ENCODE measurements at places on chromosomes 4 and X.

DNA sequence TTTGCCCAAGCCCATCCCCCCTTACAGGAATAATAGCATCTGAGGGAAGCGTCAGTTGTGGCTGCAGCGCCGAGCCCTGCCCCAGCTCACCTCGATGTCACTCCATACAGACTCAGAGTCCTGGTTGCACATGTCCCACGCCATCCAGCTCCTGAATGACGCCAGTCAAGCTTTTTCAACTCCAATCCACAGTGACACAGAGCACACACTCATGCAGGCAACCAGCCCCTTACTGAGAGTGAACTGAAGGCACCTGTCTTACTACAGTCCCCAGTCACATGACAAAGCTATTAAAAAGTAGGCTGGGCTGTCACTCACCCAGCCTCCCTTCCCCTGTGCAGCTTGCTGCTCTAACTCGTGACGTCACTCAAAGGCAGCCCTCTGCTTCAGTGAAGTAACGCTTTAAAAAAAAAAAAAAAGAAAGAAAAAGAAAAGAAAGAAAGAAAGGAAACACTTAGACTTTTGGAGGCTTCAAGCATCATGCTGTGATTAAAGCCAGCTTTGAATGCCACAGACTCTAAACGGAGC is at the start of gene PPARGC1A:
Gene PPARGC1A, minus strand, starts transcription at position 234 of the 528 bp plus-strand sequence. Its CDS starts 90 bp downstream, at position 144.
- no peak for DNase-seq

DNA sequence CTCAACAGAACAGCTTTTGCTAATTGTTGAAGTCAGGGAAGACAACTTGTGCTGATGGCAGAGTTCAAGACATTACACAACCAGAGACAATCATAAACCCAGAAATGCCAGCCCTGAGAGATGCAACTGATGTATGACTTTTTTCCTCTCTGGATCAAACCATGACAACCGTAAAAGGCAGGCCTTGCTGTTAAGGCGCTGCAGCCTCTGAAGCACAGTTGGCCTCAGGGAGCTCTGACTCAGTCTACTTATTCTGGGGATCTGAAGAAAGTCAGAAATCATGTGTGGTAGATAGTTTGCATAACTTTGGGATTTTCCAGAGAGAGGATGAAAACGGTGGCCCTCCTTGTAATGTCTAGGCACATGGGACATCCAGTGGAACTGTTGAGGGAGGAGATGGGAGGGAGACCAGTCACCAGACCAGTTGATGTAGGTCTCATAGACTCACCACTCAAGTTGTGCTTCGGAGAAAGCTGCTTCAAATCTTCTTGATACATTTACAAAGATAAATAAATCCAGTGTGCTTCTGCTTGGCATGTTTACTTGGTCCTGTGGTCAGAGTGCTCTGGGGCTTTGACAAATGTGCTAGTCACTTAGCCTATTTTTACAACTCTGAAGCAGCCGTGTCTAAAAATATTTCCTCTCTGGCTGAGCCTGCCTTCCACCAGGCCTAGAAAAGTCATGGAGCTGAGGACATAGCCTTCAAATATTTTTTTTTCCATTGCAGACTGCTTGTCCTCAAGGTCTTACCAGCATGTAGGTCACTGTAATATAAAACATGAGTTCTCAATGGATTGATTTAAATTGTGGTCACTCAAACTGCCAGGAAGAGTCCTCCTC is 7.5 kb downstream of the HADH start:
- DNase-seq = no peak

DNA sequence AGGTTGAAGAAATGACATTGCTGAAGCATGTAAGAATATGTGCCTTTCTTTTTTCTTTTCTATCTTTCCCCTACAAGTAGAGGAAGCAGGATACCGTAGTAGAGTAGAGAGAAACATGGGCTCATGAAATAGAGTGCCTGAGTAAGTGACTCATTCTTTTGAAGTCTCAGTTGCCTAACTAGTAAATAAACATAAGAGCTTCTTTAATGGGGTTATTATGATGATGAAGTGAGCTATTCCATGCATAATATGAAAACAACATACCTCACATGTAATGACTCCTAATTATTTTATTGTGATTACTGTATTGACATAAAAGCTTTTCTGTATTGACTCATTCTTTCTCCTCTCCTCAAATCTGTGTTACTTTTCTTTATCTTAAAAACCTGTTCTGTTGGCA is 1538.2 kb downstream of the TECRL start:
- DNase-seq = no peak

GRCh38 chr4:102592256-102592655 is 91.1 kb downstream of the NFKB1 start:
- DNase-seq = no peak

DNA sequence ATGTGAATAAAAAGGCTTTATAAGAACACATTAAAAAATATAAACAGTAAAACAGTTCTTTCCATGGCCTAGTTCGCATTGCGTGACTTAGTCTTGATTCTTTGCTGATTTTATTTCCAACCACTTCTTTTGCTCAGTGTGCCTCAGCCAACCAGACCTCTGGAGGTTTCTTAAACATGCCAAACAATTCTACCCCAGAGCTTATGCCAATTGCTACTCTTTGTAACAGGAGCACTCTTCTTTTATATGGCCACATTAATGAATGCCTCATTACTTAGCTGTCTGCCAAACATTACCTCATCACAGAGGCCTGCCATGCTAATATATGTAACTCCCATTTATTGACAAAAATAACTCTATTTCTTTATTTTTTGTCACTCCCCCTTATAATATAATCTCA is 202.3 kb downstream of the NDST4 start:
- no peak for DNase-seq

DNA sequence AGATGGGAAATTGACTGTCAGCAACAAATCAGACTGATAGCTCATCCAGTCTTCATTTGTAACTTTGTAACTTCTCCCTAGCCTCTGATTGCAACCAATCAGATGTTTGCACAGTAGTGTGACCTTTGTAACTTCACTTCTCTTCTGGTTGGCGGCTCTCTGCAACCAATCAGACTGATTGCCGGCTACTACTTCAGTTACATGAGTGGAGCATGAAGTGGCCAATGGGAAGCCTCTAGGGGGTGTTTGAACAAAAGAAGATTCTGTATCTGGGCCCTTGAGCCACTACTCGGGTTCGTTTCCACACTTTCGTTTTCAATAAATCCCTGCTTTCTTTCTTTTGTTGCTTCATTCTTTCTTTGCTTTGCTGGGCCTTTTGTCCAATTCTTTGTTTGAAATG is 1285.8 kb downstream of the TECRL start:
- no peak for DNase-seq

- no peak for DNase-seq
Observed at GRCh38 chr4:104616401-104616820, 121.7 kb upstream of the CXXC4 start.

DNA sequence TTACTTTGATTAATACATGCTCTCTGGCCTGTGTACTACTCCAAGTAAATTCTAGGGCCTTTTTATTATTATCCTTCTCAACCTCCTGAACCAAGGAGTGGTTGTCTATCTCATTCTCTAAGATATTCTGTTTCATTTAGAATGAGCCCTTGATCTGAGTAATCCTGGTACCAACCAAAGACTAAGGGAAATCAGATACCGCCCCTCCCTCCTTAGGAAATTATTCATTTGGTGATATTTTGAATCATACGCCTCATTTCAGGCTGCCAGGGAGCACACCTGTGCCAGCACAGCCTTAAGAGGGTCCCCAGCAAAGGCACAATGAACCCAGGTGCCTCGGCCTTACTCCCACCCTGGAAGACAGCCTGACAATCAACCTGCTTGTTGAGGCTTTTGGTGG is 73.2 kb upstream of the STARD8 start:
- DNase-seq = no peak

DNA sequence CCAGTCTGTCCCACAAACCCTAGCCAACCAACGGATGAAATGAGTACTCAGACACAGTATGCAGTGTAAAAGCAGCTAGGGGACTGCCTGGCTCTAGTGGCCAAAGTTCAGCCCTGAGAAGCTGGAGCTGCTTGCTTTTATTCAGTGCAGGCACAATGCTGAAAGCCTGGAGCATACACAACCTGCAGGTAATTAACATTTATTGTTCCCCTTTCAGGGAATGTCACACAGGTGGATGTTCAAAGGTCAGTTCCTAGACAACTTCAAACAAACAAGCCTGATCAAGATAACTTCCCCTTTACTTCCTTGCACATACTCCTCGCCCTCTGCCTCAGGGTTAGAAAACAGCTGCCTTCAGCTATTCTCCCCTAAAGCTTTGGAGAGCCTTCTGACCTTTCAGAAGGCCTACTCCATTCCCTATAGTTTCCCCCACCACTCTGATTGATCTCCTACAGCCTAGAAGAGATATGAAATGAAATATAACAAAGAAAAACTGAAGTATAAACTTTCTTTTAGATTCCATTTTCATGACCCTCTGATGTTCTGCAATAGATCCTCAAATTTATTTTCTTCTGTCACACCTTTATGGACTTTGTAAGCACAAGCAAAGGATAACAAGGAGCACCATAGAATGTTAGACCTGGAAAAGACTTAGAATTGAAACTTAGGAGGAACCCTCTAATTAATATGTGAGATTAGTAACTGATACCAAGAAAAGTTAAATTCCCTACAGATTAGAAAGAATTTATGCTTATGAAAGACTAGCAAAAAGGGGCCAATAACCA is 6.8 kb upstream of the DCAF8L1 start:
- DNase-seq = no peak

GRCh38 chr4:138522366-138522765 is 280.2 kb upstream of the SLC7A11 start:
- DNase-seq = no peak

GRCh38 chrX:129718676-129719075 is 20.1 kb upstream of the XPNPEP2 start:
- DNase-seq = no peak

- DNase-seq = no peak
Observed at GRCh38 chrX:45191383-45191782, 9.3 kb downstream of the DIPK2B start.

- no peak for DNase-seq
Observed at GRCh38 chr4:153439831-153440230, 26.3 kb upstream of the TMEM131L start.

- DNase-seq = no peak
Observed at GRCh38 chr4:37531151-37531550, 155.0 kb downstream of the RELL1 start.
